Posterior cingulate gyrus (tissue), 11 donors: ENCODE measurements at places on chromosomes 12 and 14.

- DNase-seq, result no peak
Observed at GRCh38 chr12:10562306-10562933, 51.0 kb downstream of the MAGOHB start.

DNA sequence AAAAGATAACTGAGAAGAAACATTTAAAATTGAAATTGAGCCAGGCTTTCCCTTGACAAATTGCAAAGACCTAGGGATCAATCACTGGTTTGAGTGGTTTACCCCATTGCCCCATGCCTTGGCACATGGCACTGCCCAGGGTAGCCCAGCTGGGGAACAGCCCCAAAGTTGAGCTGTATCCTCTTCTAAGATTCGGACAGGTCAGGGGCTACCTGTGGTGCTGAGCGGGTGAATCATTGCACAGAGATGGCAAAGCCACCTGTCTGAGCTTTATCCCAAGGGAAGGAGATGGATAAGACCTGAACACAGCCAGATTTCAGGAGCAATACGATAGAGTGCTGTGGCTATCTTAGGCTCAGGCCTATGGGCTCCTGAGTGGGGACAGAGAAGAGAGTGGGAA is 7.0 kb downstream of the IFI27L2 start:
- DNase-seq, result no peak

GRCh38 chr14:59358784-59359183 is 106.4 kb downstream of the GPR135 start:
- no peak for DNase-seq

- DNase-seq, result no peak
Observed at GRCh38 chr14:86196471-86196870, 666.5 kb downstream of the FLRT2 start.

- no peak for DNase-seq
Observed at GRCh38 chr14:59116984-59117415, 71.5 kb upstream of the DAAM1 start.

- no peak for DNase-seq
Observed at GRCh38 chr12:30358671-30359070, 337.0 kb downstream of the IPO8 start.

DNA sequence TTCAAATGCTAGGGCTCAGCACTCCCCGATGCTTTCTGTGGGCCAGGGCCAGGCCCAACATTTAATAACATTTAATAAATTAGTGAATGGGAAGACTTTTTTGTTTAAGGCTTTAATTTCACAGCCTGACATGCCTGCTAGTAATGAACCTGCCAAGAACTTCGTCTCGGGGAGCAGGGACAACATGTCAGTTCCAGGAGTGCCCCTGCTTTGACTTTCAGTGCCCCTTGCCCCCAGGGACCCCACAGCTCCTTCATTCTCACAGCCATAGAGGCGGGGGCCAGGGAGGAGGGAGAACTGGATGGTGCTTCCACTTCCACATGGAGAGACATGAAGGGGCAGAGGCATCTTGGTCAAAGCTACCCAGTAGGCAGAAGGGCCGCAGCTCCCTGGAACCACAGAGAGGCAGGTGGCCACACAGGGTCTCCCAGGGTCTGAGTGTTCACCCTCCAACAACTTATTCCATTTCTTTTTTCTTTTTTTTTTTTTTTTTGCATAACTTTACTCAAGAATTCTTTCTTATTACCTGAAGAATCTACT is 66.0 kb upstream of the DDX11 start:
- no peak for DNase-seq

DNA sequence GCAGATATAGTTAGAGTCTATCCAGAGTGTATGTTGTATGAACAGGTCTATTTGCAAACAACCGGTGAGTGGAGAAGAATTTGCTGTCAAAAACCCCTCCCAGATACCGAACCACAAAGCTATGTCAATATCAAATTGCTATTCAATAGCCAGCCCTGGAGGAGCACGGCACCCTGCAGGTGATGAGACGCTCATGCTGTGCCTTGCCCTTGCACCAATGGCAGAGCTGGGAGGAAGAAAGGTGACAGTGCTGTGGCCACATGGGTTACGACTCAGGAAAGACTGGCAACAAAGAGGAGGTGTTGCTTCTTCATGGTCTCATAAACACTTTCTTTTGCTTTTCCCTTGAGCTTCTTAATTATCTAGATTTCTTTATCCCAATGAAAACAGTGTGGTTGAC is 55.7 kb downstream of the PAX9 start:
- no peak for DNase-seq

- no peak for DNase-seq
Observed at GRCh38 chr12:71558445-71558844, 105.2 kb downstream of the ZFC3H1 start.

DNA sequence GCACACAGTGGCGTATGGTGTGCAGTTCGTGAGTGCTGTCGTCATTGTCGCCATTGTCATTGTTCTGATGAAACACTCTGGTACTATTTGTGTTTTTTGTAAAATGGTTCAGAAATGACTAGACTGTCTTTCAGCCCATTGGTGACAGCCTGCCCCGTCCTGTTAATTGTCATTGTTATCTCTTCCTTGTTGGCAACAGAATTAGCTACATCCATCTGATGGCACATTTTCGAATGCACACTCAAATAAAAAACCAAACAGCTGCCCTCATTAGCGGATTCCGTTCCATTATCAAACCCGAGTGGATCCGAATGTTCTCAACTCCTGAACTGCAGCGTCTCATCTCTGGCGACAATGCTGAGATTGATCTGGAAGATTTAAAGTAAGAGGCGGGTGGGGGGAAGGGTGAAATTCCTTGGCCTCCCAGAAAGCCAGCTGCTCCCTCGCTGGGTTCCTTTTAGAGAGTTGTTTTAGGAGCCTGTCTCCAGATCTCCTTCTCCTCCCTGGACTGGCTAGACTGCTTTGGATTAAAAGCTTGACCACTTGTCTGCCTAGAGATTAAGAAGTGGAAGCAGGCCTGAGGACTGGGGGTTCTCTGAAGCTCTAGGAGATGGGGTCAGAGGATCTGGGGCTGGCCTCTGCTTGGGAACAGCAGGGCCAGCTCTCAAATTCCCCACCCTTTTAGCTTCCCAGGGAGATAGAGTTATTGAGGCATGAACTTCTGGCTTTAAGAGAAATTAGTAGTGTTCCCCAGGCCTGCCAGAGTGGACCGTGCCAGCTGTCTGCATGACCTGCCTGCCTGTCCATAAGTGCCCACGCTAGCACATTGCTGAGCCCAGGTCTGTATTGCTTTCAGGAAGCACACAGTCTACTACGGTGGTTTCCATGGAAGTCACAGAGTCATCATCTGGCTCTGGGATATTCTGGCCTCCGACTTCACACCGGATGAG is 43.3 kb downstream of the MMAB start:
- no peak for DNase-seq

- no peak for DNase-seq
Observed at GRCh38 chr12:107369006-107369405, 275.7 kb upstream of the CRY1 start.

- no peak for DNase-seq
Observed at GRCh38 chr14:105838591-105839424, 312.4 kb downstream of the TMEM121 start.

GRCh38 chr12:105706321-105706972 is 376.0 kb downstream of the C12orf75 start:
- DNase-seq, result no peak

- peak; percentile 37 for DNase-seq
Observed at GRCh38 chr12:20917819-20918218, 107.3 kb downstream of the SLCO1B3 start.

GRCh38 chr12:22551624-22552023 is 7.3 kb upstream of the C2CD5 start:
- DNase-seq, result no peak

- DNase-seq, result peak; percentile 31
Observed at GRCh38 chr14:100072783-100073346, 7.6 kb downstream of the EVL start.

GRCh38 chr12:4036671-4037271 is 163.6 kb upstream of the PARP11 start:
- no peak for DNase-seq

DNA sequence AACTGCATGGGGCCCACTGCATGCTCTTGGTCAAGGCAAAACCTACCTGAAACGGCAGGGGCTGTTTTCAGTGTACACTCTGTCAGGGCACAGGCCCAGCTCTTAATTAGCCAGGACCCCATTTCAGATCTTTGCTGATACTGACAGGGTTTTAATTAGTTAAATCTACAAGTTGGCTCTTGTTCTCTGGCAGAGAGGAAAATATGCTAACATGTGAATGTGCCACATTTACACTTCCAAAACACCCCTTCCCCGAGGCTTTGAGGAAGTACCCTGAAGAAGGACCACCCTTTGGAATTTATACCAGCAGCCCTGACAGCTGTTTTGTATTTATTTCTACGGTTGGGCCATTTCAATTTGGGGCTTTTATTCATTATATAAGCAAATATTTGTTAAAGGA is 66.3 kb downstream of the OTX2 start:
- no peak for DNase-seq
